ENCODE measurements at places on chromosomes 2 and 18. TPM values are rescaled to one million over a fixed set of nuclear protein-coding genes. Genes with fewer than 3 reads are reported as not detected.

Gene PLB1
- 2.0 TPM for total RNA-seq

Gene ACVR1C
- total RNA-seq, result 0.50 TPM

Gene DSC1
- total RNA-seq, result not detected

Gene CNGA3
- total RNA-seq, result 0.17 TPM

Gene TRAPPC8
- total RNA-seq, result 70.5 TPM

Gene ALLC
- total RNA-seq, result not detected

Gene ASTL
- 0.17 TPM for total RNA-seq

Gene SCN7A
- 16.4 TPM for total RNA-seq

Gene HOXD3
- total RNA-seq, result 0.29 TPM

Gene DHX57
- total RNA-seq, result 20.3 TPM

Gene RAB27B
- 2.0 TPM for total RNA-seq

Gene ANO7
- total RNA-seq, result 0.83 TPM

Gene DIPK1C
- total RNA-seq, result not detected

Gene DCC
- total RNA-seq, result 2.5 TPM

Gene ALK
- under 0.01 TPM for total RNA-seq

Gene SOX11
- under 0.01 TPM for total RNA-seq

Gene COL6A3
- 2,183 TPM for total RNA-seq

Gene TUBA4A
- 55.1 TPM for total RNA-seq

Gene HES6
- total RNA-seq, result 2.9 TPM

Gene PSD4
- total RNA-seq, result 1.6 TPM

Gene DOCK10
- total RNA-seq, result 36.9 TPM

Gene NYAP2
- not detected for total RNA-seq

Gene MDH1
- total RNA-seq, result 261 TPM

Gene CCBE1
- 69.4 TPM for total RNA-seq

Gene LHCGR
- not detected for total RNA-seq

Gene C2orf69
- total RNA-seq, result 16.4 TPM

Gene RHOB
- total RNA-seq, result 138 TPM

Gene HJURP
- total RNA-seq, result 1.5 TPM

Gene RAPH1
- 19.2 TPM for total RNA-seq

Gene RBM44
- 0.58 TPM for total RNA-seq

Gene IL36B
- not detected for total RNA-seq

Gene GALNT5
- total RNA-seq, result 81.0 TPM

Gene DYNAP
- not detected for total RNA-seq

Gene NOL4
- not detected for total RNA-seq

Gene SLC38A11
- total RNA-seq, result 0.29 TPM

Gene PRR30
- total RNA-seq, result not detected

Gene SERPINB11
- total RNA-seq, result not detected

Gene KIAA2012
- 0.17 TPM for total RNA-seq

Gene TYMS
- 17.2 TPM for total RNA-seq

Gene BOLL
- total RNA-seq, result not detected

Gene NTSR2
- not detected for total RNA-seq

Gene KIF5C
- 0.58 TPM for total RNA-seq

Gene OR6B2
- total RNA-seq, result not detected

Gene REG3A
- total RNA-seq, result not detected

Gene CCDC102B
- total RNA-seq, result 18.2 TPM

Gene VSNL1
- 0.29 TPM for total RNA-seq

Data from smooth muscle cell of trachea (primary cell).